ENCODE measurements at places on chromosomes 16 and 17. TPM values are rescaled to one million over a fixed set of nuclear protein-coding genes. Genes with fewer than 3 reads are reported as not detected.

DNA sequence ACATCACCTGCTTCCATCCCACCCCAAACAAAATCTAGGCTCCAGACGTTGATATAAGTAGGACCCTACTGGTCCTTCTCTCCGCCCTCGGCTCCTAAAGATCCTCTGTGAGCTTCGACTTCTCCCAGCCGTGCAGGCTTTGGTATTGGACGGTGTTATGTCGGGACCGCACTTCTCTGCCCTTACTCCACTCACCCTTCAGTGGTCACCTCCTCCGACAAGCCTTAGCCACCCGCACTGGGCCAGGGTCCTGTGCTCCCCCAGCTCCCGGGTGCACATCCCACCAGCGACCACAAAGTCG, 1.6 kb downstream of the PSMB10 start:
- no peaks in the 10 kb centered on the region for H3K27me3 ChIP-seq
- no peak for DNase-seq
- H3K4me3 ChIP-seq = peak overlapping the region; percentile 87
- peak overlapping the region; percentile 18 for H3K27ac ChIP-seq
- H3K4me1 ChIP-seq = peaks cover 15% of the 10 kb centered on the region

The HSPB9 gene
- 0.40 TPM for polyA plus RNA-seq

- peaks cover 3% of the 10 kb centered on the region for H3K27me3 ChIP-seq
- no peaks in the 10 kb centered on the region for H3K4me1 ChIP-seq
- H3K27ac ChIP-seq = no peak overlapping the region
- no peak for DNase-seq
- H3K4me3 ChIP-seq = no peak overlapping the region
Observed at GRCh38 chr17:74679374-74679773, 33.3 kb downstream of the CD300LF start.

The C1QTNF1 gene
- polyA plus RNA-seq = 3.1 TPM

DNA sequence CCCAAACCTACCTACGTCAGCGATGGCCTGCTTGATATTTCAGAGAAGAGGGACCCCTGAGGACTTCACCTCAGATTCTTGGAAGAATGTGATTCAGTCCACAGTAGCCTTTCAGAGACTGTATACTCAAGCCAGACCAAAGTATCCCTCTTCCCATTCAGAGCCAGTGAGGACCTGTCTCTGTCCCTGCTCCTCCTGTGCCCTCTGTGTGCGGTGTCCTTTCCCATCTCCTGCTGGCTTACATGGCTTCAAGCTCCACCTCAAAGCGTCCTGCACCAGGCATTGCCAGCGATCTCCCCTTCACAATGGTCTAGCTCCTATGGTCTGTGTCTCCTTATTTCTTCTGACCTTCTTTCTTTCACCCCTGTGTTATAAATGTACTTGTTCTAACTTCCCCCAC, 39.5 kb upstream of the HLF start:
- no peak overlapping the region for H3K27ac ChIP-seq
- no peaks in the 10 kb centered on the region for H3K36me3 ChIP-seq
- H3K4me1 ChIP-seq = no peaks in the 10 kb centered on the region
- no peak for DNase-seq
- peaks cover 5% of the 10 kb centered on the region for H3K27me3 ChIP-seq
- no peak overlapping the region for H3K4me3 ChIP-seq

The TBC1D26 gene
- polyA plus RNA-seq = 0.28 TPM

DNA sequence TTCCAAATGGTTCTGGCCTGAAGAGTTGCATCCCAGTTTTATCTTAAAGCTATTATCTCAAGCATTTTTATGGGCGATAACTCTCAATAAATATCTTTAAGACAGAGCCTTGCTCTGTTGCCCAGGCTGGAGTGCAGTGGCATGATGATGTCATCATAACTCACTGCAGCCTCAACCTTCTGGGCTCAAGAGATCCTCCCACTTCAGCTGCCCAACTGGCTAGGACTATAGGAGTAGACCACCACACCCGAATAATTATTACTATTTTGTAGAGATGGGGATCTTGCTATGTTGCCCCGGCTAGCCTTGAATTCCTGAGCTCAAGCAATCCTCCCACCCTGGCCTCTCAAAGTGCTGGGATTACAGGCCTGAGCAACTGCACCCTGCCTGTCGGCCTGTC, 26.1 kb upstream of the CYTH1 start:
- H3K4me3 ChIP-seq = no peak overlapping the region
- H3K27ac ChIP-seq = no peak overlapping the region
- peaks cover 76% of the 10 kb centered on the region for H3K36me3 ChIP-seq
- no peaks in the 10 kb centered on the region for H3K27me3 ChIP-seq
- DNase-seq = no peak

The CDH11 gene
- 27.8 TPM for polyA plus RNA-seq

The MYOCD gene
- 12.2 TPM for polyA plus RNA-seq
